Lung microvascular endothelial cell (primary cell): ENCODE measurements at places on chromosomes 7 and 10.

DNA sequence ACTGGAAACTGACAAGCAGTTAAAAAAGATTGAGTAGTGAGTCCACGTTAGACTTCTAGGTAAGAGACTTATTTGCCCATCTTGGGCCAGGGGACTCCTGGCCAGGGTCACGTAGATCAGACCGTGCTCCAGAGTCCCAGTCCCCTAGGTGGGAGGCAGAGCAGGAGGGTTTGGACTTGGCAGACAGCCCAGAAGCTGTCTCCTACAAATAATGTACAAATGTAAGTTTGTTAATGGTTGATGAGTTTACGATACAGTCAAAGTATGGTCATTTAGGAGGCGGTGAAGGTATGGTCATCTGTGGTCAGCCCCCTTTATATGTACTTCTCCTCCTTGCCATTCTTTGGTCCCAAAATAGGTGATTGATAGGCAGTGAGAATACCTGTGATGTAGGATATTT is 28.2 kb downstream of the INPP5F start:
- DNase-seq = peak; percentile 33

DNA sequence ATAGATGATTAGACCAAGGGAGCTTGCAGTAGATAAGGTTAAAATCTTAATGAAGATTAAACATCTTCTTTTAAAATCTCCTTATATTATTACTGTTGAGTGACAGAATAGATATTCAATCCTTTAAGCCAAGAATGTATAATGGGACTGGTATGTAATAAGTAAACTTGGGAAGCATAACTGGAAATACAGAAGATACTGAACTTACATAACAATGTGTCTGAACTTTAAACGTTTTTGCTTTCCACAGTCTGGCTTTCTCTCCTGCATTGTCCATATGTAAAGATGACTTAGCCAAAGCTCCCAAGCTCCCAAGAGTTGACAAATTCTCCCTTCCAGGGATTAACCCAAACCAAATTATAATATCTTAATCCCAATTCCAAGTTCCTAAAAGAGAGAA is 129.8 kb downstream of the KCND2 start:
- peak; percentile 8 for DNase-seq

DNA sequence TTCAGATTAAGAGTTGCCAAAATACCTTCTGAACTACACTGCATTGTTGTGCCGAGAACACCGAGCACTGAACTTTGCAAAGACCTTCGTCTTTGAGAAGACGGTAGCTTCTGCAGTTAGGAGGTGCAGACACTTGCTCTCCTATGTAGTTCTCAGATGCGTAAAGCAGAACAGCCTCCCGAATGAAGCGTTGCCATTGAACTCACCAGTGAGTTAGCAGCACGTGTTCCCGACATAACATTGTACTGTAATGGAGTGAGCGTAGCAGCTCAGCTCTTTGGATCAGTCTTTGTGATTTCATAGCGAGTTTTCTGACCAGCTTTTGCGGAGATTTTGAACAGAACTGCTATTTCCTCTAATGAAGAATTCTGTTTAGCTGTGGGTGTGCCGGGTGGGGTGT is 45.0 kb downstream of the DAGLB start:
- no peak for DNase-seq

GRCh38 chr10:29735628-29736365 is 101.0 kb upstream of the SVIL start:
- DNase-seq = peak; percentile 86

DNA sequence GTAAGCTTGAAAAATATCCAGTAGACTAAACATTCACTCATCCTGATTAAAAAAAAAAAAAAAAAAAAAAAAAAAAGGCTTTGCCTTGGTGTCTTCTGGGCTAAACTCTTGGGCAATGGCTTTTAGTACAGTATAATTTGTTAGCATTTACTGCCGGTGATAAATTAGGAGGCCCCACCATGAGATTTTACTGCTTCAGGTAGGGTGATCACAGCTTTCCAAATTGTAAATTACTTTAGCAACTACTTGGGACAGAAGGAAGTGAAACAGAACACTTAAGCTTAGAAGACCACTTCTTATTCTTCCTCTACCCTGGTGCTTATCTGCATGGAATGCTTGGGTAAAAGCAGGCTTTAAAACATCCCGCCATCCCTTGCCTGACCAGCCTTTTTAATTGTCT is 152.1 kb downstream of the HIBADH start:
- no peak for DNase-seq

DNA sequence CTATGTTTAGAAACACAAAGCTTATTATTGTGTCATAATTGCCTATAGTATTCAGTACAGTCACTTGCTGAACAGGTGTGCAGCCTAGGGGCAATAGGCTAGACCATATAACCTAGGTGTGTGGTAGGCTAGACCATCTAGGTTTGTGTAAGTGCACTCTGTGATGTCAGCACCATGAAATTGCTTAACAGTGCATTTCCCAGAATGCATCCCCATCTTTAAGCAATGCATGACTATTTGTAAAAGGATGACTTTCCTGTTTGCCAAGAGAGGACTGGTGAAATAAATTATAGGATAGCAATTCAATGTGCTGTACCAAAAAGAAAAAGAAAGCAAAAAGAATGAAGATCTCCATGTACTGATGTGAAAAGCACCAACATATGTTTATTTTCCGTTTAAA is 288.7 kb upstream of the AUTS2 start:
- DNase-seq = no peak

GRCh38 chr10:17737027-17737965 is 14.7 kb upstream of the TMEM236 start:
- DNase-seq = peak; percentile 73

GRCh38 chr10:131402771-131403650 is 91.5 kb upstream of the TCERG1L start:
- no peak for DNase-seq
